Left lung (tissue), 14 donors: ENCODE measurements at places on chromosomes 7 and 10. TPM values are rescaled to one million over a fixed set of nuclear protein-coding genes. Genes with fewer than 3 reads are reported as not detected.

- DNase-seq = no peak
- H3K27ac ChIP-seq = peak overlapping the region; percentile 88
- H3K36me3 ChIP-seq = no peaks in the 10 kb centered on the region
- peaks cover 7% of the 10 kb centered on the region for H3K4me1 ChIP-seq
- no peak overlapping the region for H3K4me3 ChIP-seq
Observed at GRCh38 chr10:133013463-133013862, 71.1 kb upstream of the CFAP46 start.

DNA sequence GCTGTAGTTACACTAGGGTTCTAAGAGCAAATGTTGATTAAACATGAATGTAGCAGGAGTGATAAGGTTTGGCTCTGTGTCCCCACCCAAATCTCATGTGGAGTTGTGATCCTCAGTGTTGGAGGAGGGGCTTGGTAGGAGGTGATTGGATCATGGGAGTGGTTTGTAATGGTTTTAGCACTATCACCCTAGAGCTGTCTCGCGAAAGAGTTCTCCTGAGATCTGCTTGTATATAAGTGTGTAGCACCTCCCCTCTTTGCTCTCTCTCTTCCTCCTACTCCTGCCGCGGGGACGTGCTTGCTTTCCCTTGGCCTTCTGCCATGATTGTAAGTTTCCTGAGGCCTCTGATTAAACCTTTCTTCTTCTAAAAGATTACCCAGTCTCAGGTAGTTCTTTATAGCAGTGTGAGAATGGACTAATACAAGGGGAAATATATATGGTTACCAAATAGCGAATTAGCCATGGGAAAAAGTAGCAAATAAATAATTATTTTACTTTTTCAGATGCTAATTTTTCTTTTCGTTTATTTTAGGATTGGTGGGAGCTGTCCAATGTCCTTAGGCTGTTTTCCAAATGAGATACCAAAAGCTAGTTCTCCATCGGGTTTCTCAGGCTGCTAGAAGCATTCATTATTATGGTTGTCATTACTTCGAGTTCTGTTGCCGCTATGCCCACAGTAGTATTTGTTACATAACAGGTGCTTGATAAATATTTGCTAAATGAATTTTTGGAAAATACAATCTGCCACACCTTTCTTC lies 58.7 kb downstream of the PTEN start:
- no peaks in the 10 kb centered on the region for H3K36me3 ChIP-seq
- DNase-seq = no peak
- no peak overlapping the region for H3K27ac ChIP-seq
- H3K4me1 ChIP-seq = peaks cover 21% of the 10 kb centered on the region
- H3K27me3 ChIP-seq = no peaks in the 10 kb centered on the region

DNA sequence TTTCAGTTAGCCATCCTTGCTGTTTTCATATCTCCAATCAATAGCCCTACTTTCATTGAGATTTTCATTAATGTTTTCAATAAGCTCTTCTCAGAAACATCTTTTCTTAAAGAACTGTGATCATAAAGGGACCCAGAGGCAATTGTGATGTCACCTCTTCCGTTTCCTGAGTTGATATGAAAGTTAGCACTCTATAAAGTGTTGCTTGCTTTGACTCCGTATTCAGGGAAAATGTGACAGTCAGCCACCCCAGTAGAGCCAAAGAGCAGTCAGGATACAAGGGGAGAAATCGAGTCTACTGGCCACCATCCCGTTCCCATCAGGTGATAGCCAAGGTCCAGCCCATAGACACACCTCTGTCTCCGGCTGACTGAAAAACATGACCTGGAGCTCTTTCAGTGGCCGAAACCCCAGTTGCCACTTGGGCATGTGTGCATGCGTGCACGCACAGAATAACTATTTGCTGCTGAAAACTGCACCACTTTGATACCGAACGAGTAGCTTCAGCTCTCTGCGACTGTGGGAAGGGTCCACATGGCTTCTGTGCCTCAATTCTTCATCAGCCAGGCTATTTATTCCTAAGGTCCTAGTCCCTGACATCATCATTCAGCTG lies 291.4 kb downstream of the USP6NL start:
- no peaks in the 10 kb centered on the region for H3K4me1 ChIP-seq
- H3K27me3 ChIP-seq = no peaks in the 10 kb centered on the region
- DNase-seq = no peak
- H3K27ac ChIP-seq = no peak overlapping the region

GRCh38 chr10:11568578-11568977 lies 42.9 kb downstream of the USP6NL start:
- no peak for DNase-seq
- no peak overlapping the region for H3K27ac ChIP-seq
- H3K36me3 ChIP-seq = no peaks in the 10 kb centered on the region
- no peaks in the 10 kb centered on the region for H3K27me3 ChIP-seq

GRCh38 chr7:43196379-43196778 lies 83.9 kb downstream of the HECW1 start:
- H3K4me1 ChIP-seq = no peaks in the 10 kb centered on the region
- H3K36me3 ChIP-seq = no peaks in the 10 kb centered on the region
- H3K27me3 ChIP-seq = peaks cover 14% of the 10 kb centered on the region
- no peak overlapping the region for H3K27ac ChIP-seq

- H3K27ac ChIP-seq = peak overlapping the region; percentile 89
- H3K4me1 ChIP-seq = peaks cover 72% of the 10 kb centered on the region
- H3K36me3 ChIP-seq = no peaks in the 10 kb centered on the region
- no peaks in the 10 kb centered on the region for H3K27me3 ChIP-seq
- H3K4me3 ChIP-seq = no peak overlapping the region
Observed at GRCh38 chr10:103199488-103199887, 6.4 kb upstream of the NT5C2 start.

DNA sequence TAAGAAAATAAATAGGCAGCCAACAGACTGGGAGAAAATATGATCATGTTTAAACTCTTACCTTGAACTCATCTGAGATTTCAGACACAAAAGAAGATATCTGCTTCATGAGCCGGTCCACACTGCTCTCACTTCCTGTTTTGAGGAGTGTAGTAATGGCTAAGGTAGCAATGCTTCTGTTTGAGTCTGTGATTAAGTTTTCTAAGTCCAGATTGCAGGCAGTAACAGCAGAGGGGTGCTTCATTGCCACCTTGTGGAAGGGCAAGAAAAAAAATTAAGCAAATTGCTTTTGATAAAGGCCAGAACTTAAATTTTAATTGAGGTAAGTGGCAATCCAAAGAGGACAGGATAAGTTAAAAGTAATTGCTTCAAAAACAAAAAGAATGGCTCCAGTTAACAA lies 69.1 kb downstream of the MEST start:
- H3K36me3 ChIP-seq = peaks cover 6% of the 10 kb centered on the region
- no peak overlapping the region for H3K4me3 ChIP-seq
- no peaks in the 10 kb centered on the region for H3K4me1 ChIP-seq
- no peak overlapping the region for H3K27ac ChIP-seq
- DNase-seq = no peak

DNA sequence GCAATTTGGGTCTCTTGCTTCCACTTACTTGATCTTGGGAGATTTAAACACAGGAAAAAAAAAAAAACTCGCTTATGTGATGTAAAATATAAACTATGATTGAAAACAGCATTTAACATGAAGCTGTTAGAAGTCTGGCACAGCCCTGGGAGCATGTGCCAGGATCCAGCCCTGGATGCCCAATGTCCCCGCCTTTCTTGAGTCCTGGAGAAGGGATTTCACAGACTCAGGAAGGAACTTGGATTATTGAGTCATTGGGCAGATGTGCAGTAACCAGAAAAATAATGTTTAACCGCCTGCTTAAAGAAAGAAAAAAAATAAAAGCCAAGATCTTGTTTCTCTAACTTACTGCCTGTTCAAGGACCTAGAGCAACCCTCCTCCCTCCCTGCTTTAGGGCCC lies 3.7 kb upstream of the JCAD start:
- no peaks in the 10 kb centered on the region for H3K27me3 ChIP-seq
- no peaks in the 10 kb centered on the region for H3K36me3 ChIP-seq
- H3K27ac ChIP-seq = no peak overlapping the region
- H3K4me1 ChIP-seq = no peaks in the 10 kb centered on the region

- no peaks in the 10 kb centered on the region for H3K4me1 ChIP-seq
- no peak overlapping the region for H3K4me3 ChIP-seq
- DNase-seq = no peak
- H3K36me3 ChIP-seq = no peaks in the 10 kb centered on the region
- H3K27me3 ChIP-seq = no peaks in the 10 kb centered on the region
Observed at GRCh38 chr10:6019010-6019782, 41.9 kb upstream of the IL15RA start.

- DNase-seq = peak; percentile 26
- no peaks in the 10 kb centered on the region for H3K4me1 ChIP-seq
- no peaks in the 10 kb centered on the region for H3K36me3 ChIP-seq
- H3K4me3 ChIP-seq = no peak overlapping the region
- peaks cover 9% of the 10 kb centered on the region for H3K27me3 ChIP-seq
Observed at GRCh38 chr10:110530131-110530831, 32.6 kb downstream of the DUSP5 start.

- H3K36me3 ChIP-seq = no peaks in the 10 kb centered on the region
- H3K27ac ChIP-seq = no peak overlapping the region
- no peak for DNase-seq
- no peaks in the 10 kb centered on the region for H3K4me1 ChIP-seq
- no peaks in the 10 kb centered on the region for H3K27me3 ChIP-seq
Observed at GRCh38 chr10:118912961-118913600, 116.4 kb upstream of the NANOS1 start.

- no peak overlapping the region for H3K4me3 ChIP-seq
- H3K27me3 ChIP-seq = no peaks in the 10 kb centered on the region
- no peak overlapping the region for H3K27ac ChIP-seq
- no peak for DNase-seq
- H3K36me3 ChIP-seq = no peaks in the 10 kb centered on the region
Observed at GRCh38 chr7:52726986-52727385, 308.4 kb upstream of the POM121L12 start.

DNA sequence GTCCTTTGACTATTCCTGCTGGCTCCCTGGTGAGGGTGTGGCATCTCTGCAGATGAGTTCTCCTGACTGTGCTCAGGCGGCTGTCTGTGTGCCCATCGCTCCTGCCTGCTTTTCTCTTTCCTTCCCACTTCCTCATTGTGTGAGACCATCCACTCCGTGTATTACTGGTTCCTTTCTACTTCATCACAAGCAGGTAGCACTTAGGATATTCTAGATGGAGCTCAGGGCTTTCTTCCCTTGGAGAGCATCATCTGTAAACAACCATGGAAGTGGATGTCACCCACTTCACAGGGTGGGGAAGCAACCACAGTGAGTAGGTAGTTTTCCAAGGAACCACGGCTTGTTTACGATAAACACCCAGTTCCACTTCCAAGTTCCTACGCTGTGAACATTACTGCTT lies 15.7 kb downstream of the DNAJB6 start:
- no peak for DNase-seq
- H3K27ac ChIP-seq = peak overlapping the region; percentile 79
- peaks cover 19% of the 10 kb centered on the region for H3K4me1 ChIP-seq
- H3K27me3 ChIP-seq = no peaks in the 10 kb centered on the region

GRCh38 chr7:150313367-150313809 lies 9.8 kb upstream of the LRRC61 start:
- no peaks in the 10 kb centered on the region for H3K36me3 ChIP-seq
- no peak overlapping the region for H3K27ac ChIP-seq
- H3K27me3 ChIP-seq = no peaks in the 10 kb centered on the region
- no peak for DNase-seq
- no peak overlapping the region for H3K4me3 ChIP-seq
- no peaks in the 10 kb centered on the region for H3K4me1 ChIP-seq

- H3K4me3 ChIP-seq = no peak overlapping the region
- no peaks in the 10 kb centered on the region for H3K36me3 ChIP-seq
- no peaks in the 10 kb centered on the region for H3K4me1 ChIP-seq
- H3K27ac ChIP-seq = no peak overlapping the region
- no peak for DNase-seq
Observed at GRCh38 chr7:155219154-155219531, 78.5 kb upstream of the INSIG1 start.

DNA sequence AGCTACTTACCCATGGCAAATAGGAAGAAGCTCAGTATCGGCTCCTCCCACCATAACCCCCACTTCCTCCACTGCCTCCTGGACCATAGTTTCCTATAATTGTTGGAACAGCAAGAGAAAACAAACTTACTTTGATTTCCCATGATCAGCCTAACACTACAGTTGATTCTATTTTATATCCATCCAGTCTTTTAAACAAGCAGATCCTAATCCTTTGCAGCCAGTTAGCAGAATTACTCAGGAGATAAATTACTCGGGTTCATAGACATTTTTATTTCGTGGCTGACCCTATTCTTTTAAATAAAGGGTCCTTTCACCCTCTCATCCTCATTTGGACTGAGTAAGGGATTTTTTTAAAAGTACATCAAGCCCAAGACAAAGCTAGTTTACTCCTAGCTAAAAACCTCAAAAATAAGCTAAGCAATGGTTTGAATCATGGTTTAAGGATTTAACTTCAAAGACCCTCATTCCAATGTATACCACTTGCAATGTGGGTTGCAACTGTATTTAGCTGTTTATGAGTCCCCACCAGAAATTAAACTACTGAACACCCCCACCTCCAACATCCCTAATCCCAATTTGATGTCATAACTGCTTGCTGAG lies 8.0 kb downstream of the HNRNPA2B1 start:
- no peaks in the 10 kb centered on the region for H3K36me3 ChIP-seq
- peaks cover 44% of the 10 kb centered on the region for H3K4me1 ChIP-seq
- H3K27me3 ChIP-seq = no peaks in the 10 kb centered on the region

DNA sequence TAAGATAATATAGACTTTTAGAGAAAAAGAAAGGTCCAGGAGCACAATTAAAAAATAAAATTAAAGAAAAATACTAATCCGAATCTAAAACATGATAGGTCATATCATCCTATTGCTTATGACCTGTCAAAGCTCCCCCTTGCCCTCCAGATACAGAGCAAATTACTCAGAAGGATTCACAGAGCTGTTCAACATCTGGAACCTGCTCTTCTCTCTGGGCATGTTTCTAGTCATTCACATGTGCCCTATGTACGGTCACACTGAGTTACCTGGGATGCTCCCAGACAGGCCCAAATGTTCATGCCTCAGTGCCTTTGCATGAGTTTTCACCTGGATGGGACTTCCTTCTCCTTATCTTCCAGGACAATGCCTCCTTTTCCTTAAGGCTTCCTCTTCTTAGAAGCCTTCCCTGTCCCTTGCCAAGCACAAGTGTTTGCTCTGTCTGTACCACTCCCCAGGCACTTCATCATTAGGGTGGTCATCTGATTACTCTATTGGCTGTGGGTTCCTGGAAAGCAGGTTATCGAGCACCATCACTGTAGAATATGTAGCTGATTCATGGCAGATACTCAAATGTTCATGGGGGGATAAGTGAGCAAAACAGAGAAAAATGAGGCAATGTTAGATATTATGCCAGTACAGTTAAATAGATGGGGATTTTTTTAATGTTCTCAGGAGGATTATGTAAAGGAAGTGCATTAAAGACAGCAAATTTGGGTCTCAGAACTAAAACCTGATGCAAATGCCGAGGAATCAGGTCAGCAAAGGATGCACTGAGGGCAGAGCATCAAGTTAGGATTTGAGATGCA lies 12.0 kb upstream of the AOAH start:
- no peak overlapping the region for H3K4me3 ChIP-seq
- no peak for DNase-seq
- H3K27me3 ChIP-seq = no peaks in the 10 kb centered on the region
- peak overlapping the region; percentile 95 for H3K27ac ChIP-seq
- H3K36me3 ChIP-seq = no peaks in the 10 kb centered on the region

Gene DGKB
- not detected for total RNA-seq

Gene EBF3
- 0.10 TPM for total RNA-seq
